ENCODE measurements at places on chromosomes 3 and 15.
A peak's percentile ranks its signal among the peaks of the same experiment; 100 is the strongest.

- peak; percentile 10 for DNase-seq
Observed at GRCh38 chr15:33188641-33189257, 5.8 kb downstream of the FMN1 start.

DNA sequence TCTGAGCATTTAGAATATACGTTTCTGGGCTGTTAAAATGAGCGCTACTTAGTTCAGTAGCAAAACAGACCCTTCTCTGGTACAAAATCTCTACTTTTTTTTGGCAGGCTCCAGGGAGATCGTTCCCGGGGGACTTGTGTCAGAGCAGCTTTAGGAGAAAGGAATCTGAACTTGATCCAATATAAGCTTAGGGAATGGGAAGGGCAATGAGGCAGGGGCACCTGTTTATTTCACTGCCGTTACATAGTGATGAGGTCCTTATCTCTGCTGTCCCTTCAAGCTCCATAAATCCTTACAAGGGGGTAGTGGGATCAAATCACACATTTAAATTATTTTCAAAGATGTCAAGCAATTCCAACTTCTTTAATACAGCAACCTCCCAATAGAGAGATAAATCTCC lies 128.7 kb upstream of the BNIP2 start:
- DNase-seq: no peak

DNA sequence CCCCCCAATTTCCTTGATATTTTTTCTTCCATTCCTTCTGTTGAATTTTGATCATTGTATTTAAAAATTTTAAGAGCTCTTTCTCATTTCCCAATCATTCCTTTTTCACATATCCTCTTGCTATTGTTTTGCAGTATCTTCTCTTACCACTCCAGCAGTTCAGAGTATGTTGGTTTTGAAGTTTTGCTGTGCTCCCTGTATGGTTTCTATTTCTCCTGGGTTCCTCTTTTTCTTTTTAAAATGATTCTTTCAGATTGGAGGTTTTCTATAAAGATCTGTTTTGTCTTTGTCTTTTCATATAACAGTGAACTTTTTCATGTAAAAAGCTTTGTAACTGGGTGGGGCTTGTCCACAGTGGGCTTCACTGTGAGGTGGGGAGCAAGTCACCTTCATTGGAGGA lies 12.8 kb downstream of the USP3 start:
- DNase-seq: no peak

DNA sequence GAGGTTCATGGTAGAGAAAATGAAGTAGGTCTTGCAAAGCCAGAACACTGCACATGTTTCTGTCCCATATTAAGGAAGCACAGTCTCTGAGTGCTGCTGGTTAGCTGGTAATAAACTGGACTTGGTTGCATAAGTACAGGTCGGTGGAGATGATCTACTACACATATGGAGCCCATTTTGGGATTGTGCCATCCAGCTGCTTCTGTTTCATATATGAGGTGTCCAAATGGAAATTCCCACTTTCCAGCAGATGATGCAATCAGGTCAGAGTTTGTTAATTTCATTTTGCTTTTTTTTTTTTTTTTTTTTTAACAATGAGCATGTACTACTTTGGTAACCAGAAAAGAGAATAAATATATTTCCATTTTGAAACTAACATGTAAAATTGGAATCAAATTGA lies 122.6 kb downstream of the SATB1 start:
- DNase-seq: no peak

DNA sequence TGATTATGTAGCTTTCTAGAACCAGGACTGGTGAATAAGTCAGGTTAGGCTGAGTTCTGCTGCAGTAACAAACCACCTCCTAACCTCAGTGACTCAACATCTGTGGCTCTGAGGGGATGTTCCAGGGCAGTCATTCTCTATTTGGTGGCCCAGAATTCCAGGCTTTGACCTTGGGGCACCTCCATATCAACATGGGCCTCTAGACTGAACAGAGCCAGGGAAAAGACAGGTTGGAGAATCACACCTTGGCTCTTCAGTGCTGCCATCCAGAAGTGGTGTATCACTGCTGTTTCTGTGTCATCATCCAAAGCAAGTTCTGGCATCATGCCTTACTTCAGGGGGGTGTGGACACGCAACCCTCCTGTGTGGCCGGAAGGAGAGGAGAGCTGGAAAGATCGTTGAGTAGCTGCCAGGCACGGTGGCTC lies 15.3 kb downstream of the ZBTB47 start:
- DNase-seq: no peak

DNA sequence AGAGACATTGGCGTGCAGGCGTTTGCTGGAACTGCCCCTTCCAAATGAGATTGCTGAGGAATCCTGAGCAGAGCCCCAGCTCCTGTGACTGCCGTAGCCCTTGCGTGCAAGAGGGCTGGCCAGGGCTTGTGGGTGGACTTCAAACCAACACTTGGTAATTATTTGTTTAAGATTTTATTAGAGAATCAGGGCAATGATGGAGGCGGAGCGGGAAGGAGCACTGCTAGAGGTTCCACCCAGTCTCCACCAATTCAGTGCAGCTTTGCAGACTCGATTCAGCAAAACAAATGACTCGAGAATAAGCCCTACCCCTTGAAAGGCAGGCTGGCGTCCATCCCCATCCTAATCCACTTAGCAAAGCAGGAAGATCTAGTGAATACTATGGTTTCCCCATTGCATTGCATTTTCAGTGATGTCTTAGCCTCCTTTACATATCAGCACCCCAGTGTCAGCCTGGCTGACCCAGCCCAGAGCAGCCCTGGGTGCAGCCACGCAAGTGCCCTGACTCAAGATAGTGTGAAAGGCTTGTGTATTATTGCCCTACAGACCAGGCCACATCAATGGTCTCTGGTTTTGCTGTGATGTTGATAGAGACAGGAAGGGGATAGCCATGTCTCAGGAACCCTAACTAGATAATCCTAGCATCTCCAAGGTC lies 26.0 kb downstream of the GLDN start:
- peak; percentile 52 for DNase-seq

DNA sequence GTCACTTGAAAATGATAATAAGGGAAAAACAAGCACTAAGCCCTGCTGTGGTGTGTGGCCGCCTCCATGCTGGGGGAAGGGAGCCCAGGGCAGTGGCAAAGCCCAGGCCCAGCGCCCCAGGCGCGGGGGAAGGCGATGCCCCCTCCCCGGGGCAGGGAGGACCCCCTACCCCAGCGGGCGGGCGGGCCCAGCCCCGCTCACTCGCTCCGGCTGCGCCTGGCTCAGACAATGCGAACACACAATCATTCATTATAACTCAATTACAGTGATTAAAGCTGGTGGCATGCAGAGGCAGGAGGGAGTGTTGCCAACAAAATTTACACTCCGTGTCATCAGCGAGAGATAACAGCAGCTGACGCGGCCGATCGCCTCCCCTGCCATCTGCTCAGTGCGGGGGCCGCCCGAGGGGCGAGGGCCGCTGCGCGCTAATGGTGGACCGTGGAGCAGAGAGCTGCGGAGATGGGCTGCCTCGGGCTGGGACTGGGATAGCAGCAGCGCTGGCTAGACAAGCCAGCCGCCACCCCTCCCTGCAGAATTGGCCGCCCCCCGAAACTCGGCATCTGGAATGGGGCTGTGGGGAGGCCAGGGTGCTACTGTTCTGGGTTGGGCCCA lies 64.1 kb downstream of the TLE3 start:
- DNase-seq: no peak

DNA sequence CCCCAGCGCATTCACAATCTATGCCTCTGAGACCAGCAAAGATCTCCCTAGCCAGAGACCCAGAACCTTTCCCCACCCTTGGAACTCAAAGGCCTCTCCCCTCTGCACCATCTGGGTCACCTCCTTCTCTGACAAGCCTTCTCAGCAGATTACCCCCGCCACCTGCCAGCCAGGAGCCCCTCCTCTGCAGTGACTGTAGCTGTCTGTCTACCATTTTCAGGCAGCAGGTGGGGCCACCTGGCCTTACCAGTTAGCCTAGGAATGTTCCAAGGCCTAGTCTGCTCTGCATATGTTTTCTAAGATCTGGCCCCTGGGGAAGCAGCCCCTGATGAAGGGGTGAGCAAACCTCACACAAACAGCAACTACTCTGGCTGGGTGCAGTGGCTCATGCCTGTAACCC lies 2.4 kb downstream of the MYLK start:
- DNase-seq: no peak

DNA sequence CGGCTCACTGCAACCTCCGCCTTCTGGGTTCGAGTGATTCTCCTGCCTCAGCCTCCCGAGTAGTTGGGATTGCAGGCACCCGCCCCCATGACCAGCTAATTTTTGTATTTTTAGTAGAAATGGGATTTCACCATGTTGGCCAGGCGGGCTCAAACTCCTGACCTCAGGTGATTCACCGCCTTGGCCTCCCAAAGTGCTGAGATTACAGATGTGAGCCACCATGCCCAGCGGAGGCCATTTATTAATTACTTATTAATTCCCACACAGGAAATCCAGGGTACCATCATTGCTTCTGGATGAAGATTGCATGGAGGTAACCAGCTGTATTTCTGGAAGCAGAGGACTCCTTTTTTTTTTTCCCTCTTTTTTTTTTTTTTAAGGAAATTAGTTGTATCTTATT lies 37.8 kb downstream of the MAP4 start:
- no peak for DNase-seq

DNA sequence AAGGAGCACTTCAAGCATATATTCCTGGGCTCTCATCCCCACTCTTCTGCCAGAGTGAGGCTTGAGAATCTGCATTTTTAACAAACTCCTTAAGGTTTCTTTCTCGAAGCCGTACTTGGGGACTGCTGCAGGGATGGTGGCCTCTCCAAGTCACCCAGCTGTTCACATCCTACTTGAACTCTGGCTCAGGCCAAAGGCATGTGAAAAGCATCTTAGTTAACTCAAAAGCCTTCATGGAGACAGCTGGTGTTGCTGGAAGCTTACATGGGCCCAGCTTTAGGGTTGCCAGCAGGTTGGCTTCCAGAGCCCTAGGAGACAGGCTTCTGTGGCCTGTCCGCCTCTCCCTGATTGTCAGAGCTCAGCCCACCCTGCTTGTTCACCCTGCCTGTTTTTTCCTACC lies 139.2 kb downstream of the THSD4 start:
- peak; percentile 39 for DNase-seq

- DNase-seq: peak; percentile 54
Observed at GRCh38 chr15:67880651-67881182, 40.9 kb upstream of the RNU6-1 start.

DNA sequence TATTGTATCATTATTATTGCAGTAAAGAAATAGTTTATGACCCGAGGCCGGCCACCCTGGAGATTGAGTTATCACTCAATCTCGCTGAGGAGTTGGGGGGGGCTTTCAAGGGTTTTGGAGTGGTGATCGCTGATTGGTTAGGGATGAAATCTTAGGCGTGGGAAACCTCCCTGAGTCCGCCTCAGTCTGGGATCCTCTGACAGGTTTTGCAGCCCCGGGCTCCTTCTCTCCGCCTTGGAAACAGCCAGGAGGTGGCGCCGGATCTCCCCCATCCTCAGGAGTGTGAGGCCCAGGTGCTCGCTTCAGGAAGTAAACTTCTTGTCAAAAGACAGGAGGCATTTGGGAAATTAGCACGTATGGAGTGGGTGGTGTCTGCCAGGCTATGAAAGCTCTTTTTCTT lies 41.1 kb upstream of the SEC61A1 start:
- DNase-seq: peak; percentile 70

DNA sequence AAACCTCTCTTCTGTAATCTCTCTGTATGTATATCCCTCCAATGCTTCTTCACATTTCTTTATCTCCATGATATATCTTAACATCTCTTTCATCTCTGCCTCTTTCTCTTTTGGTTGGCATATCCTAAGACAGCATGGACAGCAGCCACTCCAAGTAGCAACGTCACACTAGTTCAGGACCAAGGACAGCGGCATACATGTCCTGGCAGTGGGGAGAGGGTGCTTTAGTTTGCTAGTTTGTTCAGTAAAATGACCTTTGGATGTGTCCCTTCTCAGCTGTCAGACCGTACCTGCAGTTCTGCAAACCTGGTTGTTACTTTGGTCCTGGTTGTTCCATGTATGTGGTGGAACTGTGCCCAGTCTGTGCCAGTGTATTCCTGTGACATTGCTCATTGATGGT lies 225.6 kb upstream of the ROPN1 start:
- DNase-seq: peak; percentile 81

- no peak for DNase-seq
Observed at GRCh38 chr3:29655015-29655747, 374.3 kb downstream of the RBMS3 start.
